Stimulated activated CD4-positive, alpha-beta T cell treated with anti-CD3 and anti-CD28 coated beads, Interleukin-1b, Interleukin-23, amount 100 ng/mL, for 4 hours (primary cell): ENCODE measurements at places on chromosomes 1 and 21.

GRCh38 chr1:110132682-110133081, 17.6 kb upstream of the SLC6A17 start:
- DNase-seq, result no peak

GRCh38 chr1:214513394-214513793, 38.0 kb downstream of the PTPN14 start:
- no peak for DNase-seq

GRCh38 chr21:41774467-41775148, 7.8 kb upstream of the RIPK4 start:
- no peak for DNase-seq

- DNase-seq, result no peak
Observed at GRCh38 chr21:31777857-31778256, 45.9 kb upstream of the SCAF4 start.
